Cardiac septum (tissue), 1 donor: ENCODE measurements at places on chromosomes 1 and 21. TPM values are rescaled to one million over a fixed set of nuclear protein-coding genes. Genes with fewer than 3 reads are reported as not detected.

Gene RGSL1
- total RNA-seq: not detected

- no peak for DNase-seq
Observed at GRCh38 chr1:168477792-168478191, 66.0 kb downstream of the XCL2 start.

DNA sequence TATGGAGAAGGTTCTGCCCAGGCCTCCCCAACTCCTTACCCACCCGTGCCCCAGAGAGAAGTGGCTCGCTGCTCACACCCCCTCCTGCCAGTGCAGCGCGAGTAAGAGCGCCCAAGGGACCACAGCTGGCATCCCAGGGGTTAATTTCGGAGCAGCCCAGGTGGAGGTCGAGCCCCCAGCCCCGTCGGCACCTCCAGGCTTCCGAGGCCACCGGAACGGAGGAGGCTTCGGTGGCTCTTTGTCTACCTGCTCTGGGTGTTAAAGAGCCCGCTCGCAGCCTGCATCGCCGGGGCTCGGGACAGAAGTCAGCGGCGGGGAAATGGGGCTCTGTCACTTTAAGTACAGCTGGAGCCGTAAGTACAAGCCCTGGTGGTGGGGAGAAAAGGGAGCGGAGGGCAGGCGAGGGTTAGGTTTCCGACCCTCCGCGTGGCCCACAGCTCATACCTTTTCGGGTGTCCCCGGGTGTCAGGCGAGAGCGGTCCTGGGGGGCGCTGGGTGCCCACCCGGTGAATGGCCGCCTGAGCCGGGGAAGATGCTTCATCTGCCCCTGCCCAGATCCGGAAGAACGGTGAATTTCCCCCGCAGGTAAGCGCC is 89.4 kb upstream of the IPO9 start:
- peak; percentile 81 for DNase-seq

DNA sequence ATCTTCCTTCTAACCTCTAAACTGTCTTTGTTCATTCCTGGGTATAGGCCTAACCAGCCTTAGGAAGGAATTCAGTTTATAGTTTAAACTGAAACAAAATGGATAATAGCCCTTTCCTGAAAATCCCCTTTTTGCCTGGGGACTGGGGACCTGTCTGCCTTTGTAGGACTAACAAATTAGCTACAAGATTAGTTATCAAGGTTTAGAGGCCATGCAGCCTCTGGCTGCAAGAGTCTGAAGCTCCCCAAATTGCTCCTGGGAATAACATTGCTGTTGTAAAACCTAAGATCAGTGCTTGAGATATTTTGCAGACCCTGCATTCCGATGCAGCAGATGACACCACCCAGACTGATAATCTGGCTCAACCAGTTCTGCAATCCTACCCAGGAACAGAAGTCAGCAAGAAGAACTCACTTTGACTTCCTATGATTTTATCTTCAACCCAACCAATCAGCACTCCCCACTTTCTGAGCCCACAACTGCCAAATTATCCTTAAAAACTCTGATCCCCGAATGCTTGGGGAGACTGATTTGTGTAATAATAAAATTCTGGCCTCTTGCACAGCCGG is 96.6 kb upstream of the ETV3 start:
- DNase-seq: no peak

Gene ZFYVE9
- 15.5 TPM for total RNA-seq

GRCh38 chr1:151760597-151761385 is 2.5 kb downstream of the MRPL9 start:
- no peak for DNase-seq
